Stimulated activated CD4-positive, alpha-beta T cell treated with anti-CD3 and anti-CD28 coated beads, Interleukin-1b, Interleukin-23, amount 100 ng/mL, for 1 hour (primary cell): ENCODE measurements at places on chromosomes 11 and 22.

DNA sequence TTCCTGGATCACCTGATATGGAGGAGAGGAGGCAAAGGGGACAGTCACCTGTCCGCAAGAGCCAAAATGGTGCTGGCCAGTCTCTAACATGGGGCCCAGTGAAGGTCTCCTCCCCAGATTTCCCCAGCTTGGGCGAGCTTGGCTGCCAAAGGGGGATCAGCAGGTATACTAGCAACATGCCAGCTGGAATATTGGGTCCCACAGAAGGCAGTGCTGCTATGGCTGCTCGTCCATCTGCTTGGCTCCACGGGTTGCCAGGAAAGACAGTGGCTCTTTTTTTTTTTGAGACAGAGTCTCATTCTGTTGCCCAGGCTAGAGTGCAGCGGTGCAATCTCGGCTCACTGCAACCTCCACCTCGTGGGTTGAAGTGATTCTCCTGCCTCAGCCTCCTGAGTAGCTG lies 12.7 kb upstream of the KAT5 start:
- DNase-seq, result no peak

DNA sequence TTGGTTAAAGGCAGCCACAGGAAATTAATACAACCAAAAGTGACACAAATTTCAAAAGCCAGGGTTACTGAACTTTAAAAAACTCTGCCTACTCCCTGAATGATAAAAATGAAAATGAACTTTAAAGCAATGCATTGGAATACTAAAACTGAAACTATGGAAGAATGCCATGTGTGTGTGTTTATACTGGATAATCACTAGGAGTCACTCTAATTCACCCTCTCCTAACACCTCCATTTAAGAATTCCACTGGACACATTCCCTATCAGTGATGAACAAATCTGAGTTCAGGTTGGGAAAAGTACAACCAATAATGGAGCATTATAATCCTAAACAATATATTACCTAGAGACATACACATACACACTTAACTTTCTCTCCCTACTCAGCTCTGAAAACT lies 27.5 kb upstream of the PLAAT3 start:
- DNase-seq, result no peak

GRCh38 chr11:26730414-26731083 lies 8.7 kb upstream of the SLC5A12 start:
- no peak for DNase-seq

DNA sequence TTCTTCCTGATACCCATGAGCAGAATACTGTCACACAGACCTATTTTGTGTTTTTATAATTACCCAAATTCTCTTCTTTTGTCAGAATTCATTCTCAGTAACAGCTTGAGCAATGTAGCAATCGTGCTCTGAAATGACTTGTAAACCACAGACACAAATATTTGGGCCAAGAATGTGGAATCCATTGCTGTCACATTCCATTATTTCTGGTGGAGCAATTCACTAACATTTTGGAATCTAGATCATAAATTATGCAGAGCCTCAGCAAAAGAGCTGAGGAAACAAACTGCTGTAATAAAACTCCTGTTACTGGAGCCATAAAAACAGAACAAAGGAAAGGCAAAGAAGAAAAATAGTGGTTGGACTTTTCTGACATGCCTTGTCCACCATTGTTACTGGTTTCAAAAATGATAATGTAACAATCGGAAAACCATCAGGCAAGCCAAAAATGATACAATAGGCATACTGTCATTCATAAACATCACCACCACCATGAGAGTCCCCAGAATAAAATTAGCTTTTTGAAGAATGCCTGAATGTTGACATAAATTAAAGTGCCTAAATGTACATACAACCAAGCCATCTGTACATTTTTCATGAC lies 223.4 kb upstream of the PITPNB start:
- no peak for DNase-seq

GRCh38 chr22:30325065-30325720 lies 1.5 kb downstream of the TBC1D10A start:
- no peak for DNase-seq
